ENCODE measurements at places on chromosomes 12 and 14. TPM values are rescaled to one million over a fixed set of nuclear protein-coding genes. Genes with fewer than 3 reads are reported as not detected.

LTB4R2 gene
- total RNA-seq = 1.8 TPM

DNA sequence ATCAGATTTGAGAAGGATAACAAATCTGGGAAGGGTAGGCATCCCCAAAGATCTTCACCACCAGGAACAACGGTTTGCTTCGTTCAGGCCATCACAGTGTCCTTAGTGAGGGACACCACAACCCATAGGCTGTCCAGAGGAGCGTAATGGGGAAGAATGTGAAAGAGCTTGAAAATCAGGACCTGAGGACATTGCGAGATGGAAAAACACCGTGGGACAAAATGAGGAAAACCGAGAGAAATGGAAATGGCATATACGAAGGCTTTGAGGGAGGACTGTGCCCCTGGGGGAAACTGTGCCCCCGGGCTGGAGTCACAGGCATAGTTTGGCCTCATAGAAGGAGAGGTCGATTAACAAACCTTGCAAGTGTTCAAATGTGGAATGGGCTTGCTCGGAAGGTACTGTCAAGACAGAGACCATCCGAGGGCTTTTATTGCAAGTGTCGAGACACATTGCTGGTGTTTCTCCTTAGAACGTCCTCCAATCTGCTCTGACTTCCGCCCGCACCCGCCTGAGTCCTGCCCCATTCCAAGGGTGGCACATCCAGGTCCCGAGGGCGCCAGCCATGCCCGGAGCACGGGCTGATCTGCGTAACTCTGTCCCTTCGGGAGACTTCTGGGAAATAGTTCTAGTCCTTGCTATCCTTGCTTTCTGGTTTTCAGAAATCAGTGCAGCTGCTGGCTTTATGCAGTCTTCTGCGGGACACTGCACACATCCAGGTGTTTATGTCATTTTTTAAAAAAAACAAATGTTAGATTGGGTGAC lies 885 bp upstream of the PALS1 start:
- peaks cover 33% of the 10 kb centered on the region for H3K27me3 ChIP-seq
- no peaks in the 10 kb centered on the region for H3K36me3 ChIP-seq
- DNase-seq = peak; percentile 28
- peak overlapping the region; percentile 65 for H3K4me3 ChIP-seq

DNA sequence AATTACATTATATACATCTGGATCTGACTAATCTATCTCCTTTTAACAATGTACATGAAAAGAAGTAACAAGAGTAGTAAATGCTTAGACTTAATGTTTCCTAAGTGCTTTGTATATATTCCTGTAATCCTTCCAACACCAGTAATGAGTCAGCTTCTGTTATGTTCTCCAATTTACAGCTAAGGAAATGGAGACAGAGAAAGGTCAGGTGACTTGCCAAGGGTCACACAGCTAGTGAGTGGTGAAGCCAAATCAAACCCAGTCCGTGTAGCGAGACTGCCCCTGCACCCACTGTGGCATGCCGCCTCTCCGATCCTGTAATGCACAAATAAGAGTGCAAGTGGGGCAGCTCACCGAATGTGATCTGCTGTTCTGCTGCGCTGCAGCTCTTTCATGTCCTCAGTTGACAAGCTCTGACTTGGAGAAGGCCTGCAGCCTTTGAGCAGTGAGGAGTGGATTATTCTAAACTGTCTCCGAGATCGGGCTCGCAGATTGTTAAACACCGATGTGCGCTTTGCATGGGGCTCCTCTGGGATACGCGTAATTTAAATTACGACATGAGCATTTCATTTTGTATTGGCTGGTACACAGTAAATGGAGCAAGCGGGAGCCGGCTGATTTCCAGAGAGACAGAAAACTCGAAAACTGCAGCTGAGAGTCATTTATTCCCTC lies 65.1 kb upstream of the KTN1 start:
- no peak for DNase-seq
- H3K36me3 ChIP-seq = no peaks in the 10 kb centered on the region
- no peak overlapping the region for H3K4me3 ChIP-seq
- H3K27me3 ChIP-seq = no peaks in the 10 kb centered on the region
- no peaks in the 10 kb centered on the region for H3K4me1 ChIP-seq

TROAP gene
- 40.0 TPM for total RNA-seq

GRCh38 chr14:69263364-69263763 lies 3.4 kb downstream of the GALNT16 start:
- DNase-seq = no peak
- H3K27me3 ChIP-seq = peaks cover 41% of the 10 kb centered on the region
- no peaks in the 10 kb centered on the region for H3K36me3 ChIP-seq
